Activated CD4-positive, CD25-positive, alpha-beta regulatory T cell (primary cell): ENCODE measurements at places on chromosomes 13 and 19.

DNA sequence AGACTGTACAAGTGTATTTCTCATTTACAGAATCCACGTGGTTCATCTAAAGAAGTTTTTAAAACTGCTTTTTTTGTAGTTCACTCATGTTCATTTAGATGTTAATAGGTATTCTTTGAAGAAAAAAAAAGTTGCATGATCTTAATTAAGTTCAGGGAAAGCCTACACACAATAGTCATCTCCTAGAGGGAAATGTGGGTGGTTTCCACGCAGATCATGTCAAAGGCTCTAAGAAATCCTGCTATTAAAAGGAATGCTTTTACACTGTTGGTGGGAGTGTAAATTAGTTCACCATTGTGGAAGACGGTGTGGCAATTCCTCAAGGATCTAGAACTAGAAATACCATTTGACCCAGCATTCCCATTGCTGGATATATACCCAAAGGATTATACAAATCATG lies 312.3 kb downstream of the GPC5 start:
- no peak for DNase-seq

GRCh38 chr13:92894447-92894846 lies 332.2 kb upstream of the GPC6 start:
- DNase-seq = no peak

GRCh38 chr13:37617173-37617572 lies 18.6 kb upstream of the POSTN start:
- no peak for DNase-seq

GRCh38 chr13:109481040-109481439 lies 305.3 kb downstream of the IRS2 start:
- DNase-seq = no peak

GRCh38 chr13:82011355-82011754 lies 1670.4 kb upstream of the SPRY2 start:
- no peak for DNase-seq

GRCh38 chr13:114115191-114115671 lies 17.2 kb downstream of the RASA3 start:
- DNase-seq = no peak

DNA sequence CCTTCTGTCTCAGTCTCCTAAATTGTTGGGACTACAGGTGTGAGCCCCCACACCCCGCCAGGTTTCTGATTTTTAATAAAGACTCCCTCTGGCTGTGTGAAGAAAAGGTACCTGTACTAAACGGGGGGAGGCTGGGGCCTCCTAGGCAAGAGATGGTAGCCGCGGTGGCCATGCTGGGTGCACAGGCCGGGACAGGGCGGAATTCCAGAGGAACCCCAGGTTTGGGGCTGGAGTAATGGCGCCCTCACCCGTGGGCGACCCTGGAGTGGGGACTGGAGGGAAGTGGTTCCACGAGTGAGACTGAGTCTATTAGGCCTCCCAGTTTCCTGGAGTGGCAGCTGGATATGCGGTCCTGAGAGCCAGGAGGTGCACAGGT lies 1.6 kb upstream of the CBARP start:
- no peak for DNase-seq

DNA sequence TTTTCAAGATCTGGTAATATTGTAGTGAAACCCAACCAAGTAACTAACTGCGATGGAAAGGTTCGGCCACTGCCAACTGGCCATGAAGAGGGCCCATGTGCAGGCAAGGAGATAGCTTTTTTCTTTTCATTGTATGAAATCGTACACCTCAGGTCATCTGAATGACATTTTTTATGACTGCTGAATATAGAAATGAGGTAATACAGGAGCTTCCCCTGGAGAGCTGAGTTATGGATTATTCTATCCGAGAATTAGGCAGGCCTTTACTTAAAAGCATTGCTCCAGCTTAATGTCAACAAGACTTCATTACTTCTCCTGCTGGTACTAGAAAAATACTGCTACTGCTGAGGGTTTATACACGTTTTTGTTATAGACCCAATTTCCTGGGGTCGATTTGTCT lies 1215.6 kb downstream of the EFNB2 start:
- no peak for DNase-seq

DNA sequence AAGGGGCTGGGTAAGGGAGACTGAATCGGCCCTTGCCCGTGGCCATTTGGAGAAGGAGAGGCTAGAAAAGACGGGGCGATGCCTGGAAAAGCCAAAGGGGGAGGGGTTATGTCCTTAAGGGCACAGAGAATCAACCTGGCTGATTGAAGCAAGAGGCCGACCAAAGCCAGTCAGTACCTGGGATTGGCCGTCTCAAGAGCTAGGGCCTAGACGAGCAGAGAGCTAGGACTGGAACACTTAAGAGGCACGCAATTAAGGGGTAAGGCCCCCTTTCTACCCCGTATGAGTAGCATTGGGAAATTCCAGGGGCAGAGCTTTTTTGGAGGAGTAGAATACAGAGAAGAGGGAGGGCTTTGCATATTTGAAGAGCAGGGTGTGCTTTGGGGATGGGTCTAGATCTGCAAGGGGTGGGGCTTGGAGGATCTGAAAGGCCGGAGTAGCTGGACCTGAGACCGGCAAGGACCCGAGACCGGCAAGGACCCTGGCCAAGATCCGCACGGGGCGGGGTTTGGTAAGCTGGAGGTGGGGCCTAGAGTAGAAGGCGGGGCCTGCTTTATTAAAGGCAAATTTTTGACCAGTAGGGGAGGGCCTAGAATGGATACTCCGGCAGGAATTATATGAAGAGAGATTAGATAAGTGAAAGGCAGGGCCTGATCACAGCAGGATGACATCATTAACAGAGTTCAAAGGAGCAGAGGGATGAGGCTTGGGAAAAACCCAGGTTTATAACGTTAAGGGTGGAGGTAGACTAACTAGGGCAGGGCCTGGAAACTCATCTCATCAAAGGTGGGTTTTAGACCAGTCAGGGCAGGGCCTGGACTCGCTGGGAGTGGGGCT lies 10.7 kb upstream of the CACNG6 start:
- no peak for DNase-seq

DNA sequence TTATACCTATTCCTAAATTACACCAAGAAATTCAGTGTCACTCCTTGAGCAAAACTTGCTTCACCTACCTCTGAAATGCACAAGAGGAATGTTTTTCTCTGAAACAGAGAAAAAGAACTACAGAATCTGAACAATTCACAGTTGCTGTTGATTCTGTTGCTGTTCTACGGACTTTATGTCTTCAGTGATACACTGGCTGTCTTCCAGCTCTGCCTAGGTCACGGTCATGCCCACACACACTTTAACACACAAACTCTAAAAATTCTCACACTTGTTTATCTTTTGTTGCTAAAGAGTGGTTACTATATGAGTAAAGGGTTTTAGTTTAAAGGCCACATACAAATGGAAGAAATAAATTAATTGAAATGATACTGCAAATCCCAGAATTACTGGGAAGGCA lies 124.4 kb upstream of the SPRY2 start:
- no peak for DNase-seq

- DNase-seq = no peak
These were observed 23.1 kb upstream of the CXCL17 start for GRCh38 chr19:42465827-42466280.

DNA sequence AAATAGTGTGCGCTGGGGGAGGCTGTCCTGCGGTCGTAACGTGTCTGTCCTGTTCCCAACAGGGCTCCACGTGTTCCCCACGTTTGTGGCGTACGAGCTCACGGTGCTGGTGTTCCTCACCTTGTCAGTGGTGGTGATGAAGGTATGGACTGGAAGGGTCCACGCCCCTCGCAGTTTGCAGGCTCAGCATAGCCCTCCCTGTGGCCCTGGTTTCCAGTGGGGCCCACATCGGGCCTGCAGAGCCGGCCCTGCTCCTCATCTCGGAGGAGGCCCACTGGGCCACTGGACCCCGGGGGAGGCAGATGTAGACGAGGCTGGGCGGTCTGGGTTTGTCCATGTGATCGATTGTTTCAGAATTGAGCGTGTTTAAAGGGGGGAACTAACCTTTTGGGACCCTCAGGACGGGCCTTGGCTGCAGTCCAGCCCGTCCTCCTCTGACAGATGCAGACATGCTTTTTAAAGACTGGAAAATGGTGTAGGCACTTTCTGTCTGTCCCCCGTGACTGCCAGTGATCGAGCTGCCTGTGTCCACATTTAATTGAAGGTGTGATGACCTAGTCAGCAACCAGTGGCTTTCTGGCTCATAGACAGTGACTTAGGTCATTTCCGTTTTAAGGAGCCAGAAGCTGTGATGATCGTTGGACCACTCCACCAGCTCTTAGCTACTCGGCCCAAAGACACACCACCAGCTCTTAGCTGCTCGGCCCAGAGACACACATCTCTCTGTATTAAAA lies 37.1 kb upstream of the TFDP1 start:
- DNase-seq = no peak

GRCh38 chr19:22517496-22518411 lies 95.6 kb upstream of the ZNF98 start:
- no peak for DNase-seq

- DNase-seq = no peak
These were observed 11.4 kb downstream of the EFNB2 start for GRCh38 chr13:106524108-106524507.

- DNase-seq = no peak
These were observed 13.9 kb downstream of the FCHO1 start for GRCh38 chr19:17765069-17765618.

GRCh38 chr19:10061717-10062310 lies 24.3 kb upstream of the SHFL start:
- no peak for DNase-seq
